ENCODE measurements at places on chromosomes 5 and 9.

- DNase-seq = no peak
These were observed 398.0 kb downstream of the PSAT1 start for GRCh38 chr9:78694974-78695373.

DNA sequence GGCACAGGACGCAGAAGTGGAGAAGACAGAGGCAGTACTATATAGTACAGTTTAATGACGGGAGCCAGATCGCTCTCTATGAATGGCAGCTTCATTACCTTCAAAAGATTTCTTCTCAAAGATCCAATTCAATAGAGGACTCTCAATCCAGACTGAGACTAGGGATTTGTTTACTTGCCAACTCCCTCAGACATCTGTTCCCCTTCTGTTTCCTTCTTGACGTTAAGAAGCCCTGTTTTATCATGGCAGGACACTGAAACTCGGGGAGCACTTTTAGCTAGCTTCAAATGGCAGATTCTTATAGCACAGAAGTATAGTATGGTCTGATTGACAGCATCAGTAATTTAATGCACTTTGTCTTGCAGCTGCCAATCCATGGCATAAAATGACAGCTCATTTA lies 747.3 kb upstream of the C9orf72 start:
- DNase-seq = no peak

DNA sequence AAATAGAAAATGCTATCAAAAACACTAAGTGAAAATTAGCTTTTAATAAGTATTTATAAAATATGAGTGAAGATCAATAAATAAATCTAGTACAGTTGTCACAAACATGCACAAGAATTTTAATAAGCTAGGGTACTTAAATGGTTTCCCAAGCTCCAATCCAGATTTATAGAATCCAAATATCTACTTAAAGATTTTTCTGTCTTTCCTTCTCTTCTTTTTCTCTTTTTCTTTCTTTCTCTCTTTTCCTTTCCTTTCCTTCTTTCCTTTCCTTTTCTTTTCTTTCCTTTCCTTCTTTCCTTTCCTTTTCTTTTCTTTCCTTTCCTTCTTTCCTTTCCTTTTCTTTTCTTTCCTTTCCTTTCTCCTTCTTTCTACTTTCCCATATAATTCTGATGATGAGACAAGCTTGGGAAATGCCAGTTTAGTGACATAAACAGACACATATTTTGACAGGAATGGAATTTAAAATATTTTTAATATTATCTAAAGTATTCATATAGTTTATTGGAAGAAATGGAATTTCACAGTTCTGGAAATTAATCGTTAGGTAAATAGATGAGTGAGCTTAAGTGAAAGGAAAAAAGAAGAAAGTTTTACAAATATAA lies 832.8 kb downstream of the NR2F1-AS1 start:
- no peak for DNase-seq

DNA sequence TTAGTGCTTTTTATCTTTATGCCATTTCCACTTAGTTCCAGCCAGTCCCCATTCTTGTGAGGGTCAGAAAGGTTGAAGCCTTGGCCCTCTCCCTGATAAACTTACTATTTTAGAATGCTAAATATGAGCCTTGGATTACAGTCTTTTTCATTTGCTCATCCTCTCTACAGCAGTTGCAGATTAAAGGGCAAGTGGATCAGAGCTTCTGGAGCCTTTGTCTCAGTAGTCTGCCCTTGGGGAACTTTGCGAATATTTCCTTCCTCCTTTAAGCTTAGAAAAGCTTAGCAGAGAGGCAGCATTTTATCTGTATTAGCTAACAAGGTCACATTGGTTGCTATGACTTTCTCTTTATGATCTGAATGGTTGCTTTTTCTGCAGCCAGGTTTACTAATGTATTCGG lies 11.5 kb downstream of the FSD1L start:
- DNase-seq = no peak

GRCh38 chr5:149041242-149041641 lies 21.6 kb downstream of the SH3TC2 start:
- no peak for DNase-seq

- DNase-seq = peak; percentile 3
These were observed 47.9 kb downstream of the COL5A1 start for GRCh38 chr9:134689321-134690181.

GRCh38 chr9:83572524-83572923 lies 34.3 kb upstream of the FRMD3 start:
- no peak for DNase-seq

DNA sequence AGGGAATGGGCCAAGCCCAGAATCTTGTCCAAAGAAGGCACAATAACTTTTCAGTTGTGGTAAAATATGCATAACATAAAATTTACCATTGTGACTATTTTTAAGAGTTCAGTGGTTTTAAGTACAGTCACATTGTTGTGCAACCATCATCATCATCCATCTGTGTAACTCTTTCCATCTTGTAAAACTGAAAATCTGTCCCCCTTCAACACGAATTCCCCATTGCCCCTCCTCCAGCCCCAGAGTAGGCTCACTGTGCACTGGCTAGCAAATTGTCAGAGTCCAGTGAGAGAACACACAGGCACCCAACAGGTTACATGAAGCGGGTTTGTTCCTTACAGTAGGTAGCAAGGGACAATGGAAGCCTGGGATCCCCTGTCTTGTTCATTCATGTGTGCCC lies 13.7 kb downstream of the BARX1 start:
- no peak for DNase-seq

GRCh38 chr5:87949676-87950631 lies 318.7 kb downstream of the TMEM161B start:
- DNase-seq = no peak

GRCh38 chr9:128820665-128821583 lies 2.6 kb downstream of the ENDOG start:
- no peak for DNase-seq

- DNase-seq = no peak
These were observed 313.6 kb downstream of the KCTD16 start for GRCh38 chr5:144484124-144484897.

GRCh38 chr5:55997742-55998351 lies 3.1 kb upstream of the IL6ST start:
- peak; percentile 78 for DNase-seq

GRCh38 chr9:107486674-107487520 lies 2.7 kb downstream of the KLF4 start:
- DNase-seq = no peak

- no peak for DNase-seq
These were observed 161.0 kb upstream of the ZNF618 start for GRCh38 chr9:113715086-113715485.

GRCh38 chr5:143241892-143242291 lies 161.6 kb downstream of the NR3C1 start:
- no peak for DNase-seq

DNA sequence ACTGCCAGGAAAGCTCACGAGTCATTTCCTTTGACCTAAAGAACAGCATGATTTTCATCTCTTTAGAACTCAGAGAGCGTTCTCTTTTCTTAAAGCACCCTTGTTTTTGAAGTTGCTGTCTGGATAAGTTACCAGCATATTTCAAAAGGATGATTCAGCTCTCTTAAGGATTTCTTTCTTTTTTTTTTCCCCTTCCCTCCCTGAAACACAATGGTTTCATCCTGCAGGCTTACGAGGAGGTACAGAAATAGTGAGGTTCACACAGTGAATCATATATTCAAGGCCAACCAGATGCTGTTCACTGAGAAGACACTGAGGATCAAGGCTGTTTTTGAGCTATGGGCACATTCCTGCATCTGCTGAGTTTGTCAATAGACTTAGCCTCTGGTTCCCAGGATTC lies 257.2 kb downstream of the KIF4B start:
- no peak for DNase-seq

GRCh38 chr5:61854531-61854930 lies 451.5 kb upstream of the KIF2A start:
- DNase-seq = peak; percentile 80

- DNase-seq = no peak
These were observed 28.3 kb upstream of the CXXC5 start for GRCh38 chr5:139619861-139620260.

DNA sequence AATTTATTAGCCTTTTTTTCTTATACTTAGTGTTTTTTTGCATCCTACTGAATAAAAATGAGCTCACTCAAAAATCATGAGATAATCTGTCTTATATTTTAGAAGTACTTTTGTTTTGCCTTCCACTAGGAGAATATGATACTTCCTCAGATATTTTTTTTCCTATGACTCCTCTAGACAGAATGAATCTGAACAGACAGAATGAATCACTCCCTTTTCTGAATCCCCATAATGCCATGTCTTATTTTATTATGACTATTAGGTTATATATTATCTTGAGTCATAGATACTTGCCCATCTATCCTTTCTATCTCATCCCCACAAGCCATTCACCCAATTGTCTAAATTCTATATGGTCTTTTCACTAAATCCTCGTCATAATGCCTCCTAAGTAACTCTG lies 134.6 kb downstream of the BRINP1 start:
- no peak for DNase-seq

- DNase-seq = no peak
These were observed 47.3 kb upstream of the NEURL1B start for GRCh38 chr5:172593721-172594235.

DNA sequence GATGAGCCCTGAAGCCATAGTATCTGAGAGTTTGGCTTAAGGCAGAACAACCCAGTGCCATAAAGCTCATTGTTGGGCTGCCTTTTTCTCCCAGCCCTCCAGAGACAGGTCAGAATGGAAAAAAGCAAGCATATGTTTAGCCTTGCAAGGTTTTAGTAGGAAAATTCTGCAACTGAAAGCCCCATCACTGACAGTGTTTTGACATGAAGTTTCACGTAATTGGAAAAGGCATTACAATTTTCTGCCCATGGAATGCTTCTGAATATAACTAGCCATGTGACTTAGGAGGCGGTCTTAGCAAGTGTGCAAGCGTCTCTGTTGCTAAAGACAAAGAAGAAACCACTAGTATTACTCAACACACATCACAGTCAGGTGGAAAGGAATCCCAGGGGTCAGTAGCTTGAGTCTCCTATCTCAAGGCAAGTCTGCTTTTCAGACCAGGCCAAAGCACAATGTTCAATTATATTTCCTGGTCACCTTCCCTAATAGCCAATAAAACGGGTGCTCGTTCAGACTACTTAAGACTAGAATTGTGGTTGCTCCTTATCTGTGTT lies 117.6 kb downstream of the CARTPT start:
- DNase-seq = no peak

GRCh38 chr5:175879743-175880142 lies 8.4 kb downstream of the CPLX2 start:
- DNase-seq = no peak

DNA sequence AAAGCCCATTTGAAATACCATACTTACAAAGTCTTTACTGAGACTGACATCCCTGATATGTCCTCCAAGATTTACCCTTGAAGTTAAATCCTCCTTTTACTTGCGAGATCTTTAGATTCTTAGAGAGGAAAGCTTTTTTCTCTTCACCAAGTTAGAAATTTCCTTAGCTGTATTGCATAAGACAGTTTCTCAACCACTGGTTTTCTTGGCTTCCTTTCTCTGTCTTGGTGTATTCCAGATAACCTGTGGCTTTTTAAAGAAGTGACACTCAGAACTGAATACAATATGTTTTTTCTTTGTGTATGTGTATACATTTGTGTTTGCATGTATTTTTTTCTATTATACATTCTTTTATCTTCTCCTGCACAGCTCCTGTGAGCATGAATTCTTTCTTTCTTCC lies 65.0 kb downstream of the SNCAIP start:
- DNase-seq = no peak

- DNase-seq = peak; percentile 22
These were observed 12.4 kb downstream of the TNFAIP8 start for GRCh38 chr5:119368238-119368630.

GRCh38 chr5:117665121-117665520 lies 1090.5 kb upstream of the SEMA6A start:
- no peak for DNase-seq

DNA sequence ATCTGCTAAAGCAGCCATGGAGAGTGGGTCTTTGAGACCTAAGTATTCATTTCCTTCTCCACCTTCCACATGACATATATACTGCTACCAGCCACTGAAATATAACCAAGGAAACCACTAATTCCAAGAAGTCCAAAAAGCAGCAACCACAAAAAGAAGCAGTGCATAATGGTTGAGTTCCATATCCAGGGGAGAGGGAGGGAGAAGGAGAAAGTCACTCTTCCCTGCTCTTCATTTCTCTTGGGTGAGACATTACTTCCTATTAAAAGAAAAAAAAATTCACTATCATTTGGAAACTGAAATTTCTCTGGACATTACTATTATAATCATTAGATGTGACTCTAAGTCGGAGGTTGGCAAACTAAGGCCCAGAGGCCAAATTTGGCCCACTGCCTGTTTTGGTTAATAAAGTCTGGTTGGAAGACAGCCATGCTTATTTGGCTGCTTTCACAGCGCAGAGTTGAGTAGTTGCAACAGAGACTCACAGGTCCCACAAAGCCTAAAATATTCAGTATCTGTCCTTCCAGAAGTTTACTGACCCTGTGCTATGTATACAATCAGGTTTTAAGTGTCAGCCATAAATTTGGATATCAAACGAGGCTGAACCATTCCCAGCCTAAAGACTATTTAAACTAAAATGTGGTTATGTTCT lies 168.6 kb downstream of the MPDZ start:
- DNase-seq = no peak

DNA sequence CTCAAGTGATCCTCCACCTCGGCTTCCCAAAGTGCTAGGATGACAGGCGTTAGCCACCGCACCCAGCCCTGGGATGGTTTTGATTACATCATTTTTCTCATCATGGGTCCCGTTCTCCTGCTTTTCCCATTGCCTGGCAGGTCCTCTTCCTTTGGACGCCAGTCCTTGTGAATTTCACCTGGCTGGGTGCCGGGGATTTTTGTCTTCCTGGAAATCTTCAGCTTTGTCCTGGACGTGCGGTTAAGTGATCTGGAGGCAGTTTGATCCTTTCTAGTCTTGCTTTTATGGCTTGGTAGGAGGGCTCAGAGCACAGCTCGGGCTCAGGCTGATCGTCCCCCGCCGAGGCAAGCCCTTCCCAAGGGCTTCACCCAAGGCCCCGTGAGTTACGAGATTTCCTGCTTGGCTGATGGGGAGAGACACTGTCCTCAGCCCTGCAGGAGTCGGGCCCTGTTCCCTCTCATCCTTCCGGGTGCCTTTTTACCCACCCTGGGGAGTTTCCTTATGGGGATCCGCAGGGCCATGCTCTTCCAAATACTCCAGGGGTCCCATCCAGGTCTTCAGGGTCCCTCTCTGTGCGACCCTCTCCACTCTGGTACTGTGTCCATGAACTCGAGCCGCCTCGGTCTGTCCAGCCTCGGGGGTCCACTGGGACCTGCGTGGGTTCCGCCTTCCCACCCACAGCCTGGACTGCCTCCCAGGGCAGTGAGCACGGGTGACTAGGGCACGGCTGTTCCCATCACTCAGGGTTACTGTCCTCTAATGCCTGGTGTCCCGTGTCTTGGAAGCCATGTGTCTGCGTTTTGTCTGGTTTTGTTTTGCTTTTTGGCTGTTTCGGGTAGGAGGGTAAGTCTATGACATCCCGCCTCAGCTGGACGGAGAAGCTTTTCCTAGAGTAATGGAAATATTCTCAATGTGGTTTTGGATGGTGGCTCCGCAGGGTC lies 22.3 kb upstream of the EGFL7 start:
- DNase-seq = no peak

- DNase-seq = peak; percentile 55
These were observed 41.9 kb downstream of the SLC22A5 start for GRCh38 chr5:132411304-132412013.

Data from hematopoietic multipotent progenitor cell treated with erythropoietin and hydrocortisone succinate and interleukin-3 and kit ligand, for 8 days (in vitro differentiated cells).